ENCODE measurements at places on chromosomes 7 and 10.

DNA sequence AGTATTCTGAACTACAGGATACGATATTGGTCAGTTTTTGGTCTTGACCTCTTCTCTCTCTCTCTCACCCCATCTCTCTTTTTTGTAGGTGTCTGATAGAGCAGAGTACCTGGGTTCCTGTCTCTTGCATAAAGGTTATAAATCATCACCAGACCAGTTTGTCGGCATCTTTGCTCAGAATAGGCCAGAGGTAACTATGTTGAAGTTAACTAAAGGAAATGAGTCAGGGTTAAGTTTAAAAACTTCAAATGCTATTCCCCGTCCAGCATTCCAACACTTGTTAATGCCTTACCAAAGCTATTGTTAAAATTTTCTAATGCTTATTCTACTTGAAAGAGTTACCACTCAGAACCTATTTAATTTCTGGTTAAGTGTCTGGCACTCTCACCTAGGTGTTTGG lies 30.7 kb downstream of the ACSL5 start:
- DNase-seq, result no peak

- no peak for DNase-seq
These were observed 90.1 kb downstream of the GRM3 start for GRCh38 chr7:86733783-86734182.

- DNase-seq, result peak; percentile 56
These were observed 97.8 kb downstream of the CHST15 start for GRCh38 chr10:123995461-123996131.

DNA sequence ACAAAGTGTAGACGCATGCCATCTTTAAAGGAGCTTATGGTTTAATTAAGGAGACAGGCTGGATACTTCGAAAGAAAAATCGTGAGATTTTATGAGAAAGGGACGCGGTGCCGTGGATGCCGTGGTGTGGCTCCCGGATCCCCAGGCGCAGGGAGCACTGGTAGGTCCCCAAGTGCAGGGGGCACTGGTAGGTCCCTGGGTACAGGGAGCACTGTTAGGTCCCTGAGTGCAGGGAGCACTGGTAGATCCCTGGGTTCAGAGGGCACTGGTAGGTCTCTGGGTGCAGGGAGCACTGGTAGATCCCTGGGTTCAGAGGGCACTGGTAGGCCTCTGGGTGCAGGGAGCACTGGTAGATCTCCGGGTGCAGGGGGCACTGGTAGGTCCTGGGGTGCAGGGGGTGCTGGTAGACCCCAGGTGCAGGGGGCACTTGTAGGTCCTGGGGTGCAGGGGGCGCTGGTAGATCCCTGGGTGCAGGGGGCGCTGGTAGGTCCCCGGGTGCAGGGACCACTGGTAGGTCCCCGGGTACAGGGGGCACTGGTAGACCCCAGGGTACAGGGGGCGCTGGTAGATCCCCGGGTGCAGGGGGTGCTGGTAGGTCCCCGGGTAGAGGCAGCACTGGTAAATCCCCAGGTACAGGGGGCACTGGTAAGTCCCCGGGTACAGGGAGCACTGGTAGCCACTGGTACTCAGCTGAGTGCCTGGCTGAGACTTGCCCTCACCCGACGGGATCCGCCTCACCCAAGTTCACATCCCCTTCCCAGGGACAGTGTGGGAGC lies 14.1 kb downstream of the PRKAG2 start:
- DNase-seq, result no peak

DNA sequence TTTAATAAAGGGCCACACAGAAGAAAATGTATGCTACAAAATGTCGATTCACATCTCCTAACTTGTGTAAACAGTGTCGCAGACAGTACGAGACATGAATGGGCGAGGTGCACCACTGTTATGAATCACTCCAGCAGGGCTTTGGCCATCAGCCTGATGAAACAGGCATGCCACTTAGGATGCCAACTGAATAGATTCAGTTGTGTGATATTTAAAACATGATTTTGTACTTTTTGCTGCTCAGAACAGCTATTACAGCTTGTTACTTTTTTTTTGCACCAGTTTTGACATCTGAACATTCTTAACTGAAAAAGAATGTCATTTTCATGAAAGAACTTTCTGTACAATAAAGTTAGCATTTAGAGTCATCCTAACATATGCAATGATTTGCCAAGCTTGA lies 138.1 kb downstream of the VTI1A start:
- peak; percentile 38 for DNase-seq

GRCh38 chr10:34102893-34103506 lies 712.1 kb downstream of the PARD3 start:
- DNase-seq, result no peak

DNA sequence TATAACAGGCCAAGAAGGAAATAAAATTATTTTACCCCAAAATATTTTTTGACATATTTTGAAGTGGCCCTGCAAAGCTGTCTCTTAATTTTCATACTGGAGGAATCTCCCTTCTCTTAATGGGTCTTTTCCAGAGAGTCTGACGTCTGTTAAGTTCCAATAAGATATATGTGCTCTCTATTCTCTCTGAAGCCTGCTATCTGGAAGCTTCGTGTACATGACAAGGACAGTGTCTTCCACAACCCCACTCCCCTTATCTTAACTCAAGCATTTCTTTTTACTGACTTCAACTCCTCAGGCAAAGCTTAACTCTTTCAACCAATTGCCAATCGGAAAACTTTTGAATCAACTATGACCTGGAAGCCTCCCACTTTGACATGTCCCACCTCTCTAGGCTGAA lies 29.2 kb upstream of the IL15RA start:
- no peak for DNase-seq

GRCh38 chr7:18491871-18492270 lies 3.7 kb upstream of the HDAC9 start:
- no peak for DNase-seq

DNA sequence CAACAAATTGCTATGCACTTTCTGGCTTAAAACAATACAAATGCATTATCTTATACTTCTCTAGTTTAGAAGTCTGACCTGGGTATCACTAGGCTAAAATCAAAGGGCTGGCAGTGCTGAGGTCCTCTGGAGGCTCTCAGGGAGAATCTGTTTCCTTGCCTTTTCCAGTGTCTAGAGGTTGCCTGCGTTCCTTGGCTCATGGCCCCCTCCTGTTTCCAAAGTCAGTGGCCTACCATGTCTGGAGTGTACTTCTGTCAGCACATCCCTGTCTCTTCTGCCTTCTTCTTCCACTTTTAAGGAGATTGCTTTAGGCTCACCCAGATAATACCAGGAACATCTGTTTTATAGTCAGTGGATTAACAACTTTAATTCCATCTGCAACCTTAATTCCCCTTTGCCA lies 52.4 kb downstream of the CCNY start:
- DNase-seq, result no peak

GRCh38 chr7:149662591-149663095 lies 110.7 kb downstream of the ZNF467 start:
- peak; percentile 43 for DNase-seq

DNA sequence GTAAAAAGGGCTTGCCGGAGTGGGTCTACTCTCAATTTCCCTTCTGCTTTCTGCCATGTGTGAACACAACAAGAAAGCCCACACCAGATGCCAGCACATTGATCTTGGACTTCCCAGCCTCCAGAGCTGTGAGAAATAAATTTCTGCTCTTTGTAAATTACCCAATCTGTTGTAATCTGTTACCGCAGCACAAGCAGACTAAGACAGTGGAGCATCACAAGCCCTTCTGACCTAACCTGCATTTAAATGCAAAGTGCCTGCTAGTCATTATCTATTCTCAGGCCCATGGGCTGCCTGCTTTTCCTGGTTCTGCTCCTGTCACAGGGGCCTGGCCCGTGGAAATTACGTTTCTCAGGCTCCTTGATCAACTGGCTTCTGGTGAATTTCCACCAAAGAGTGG lies 199.3 kb upstream of the AUTS2 start:
- no peak for DNase-seq

- no peak for DNase-seq
These were observed 49.0 kb downstream of the SLIT1 start for GRCh38 chr10:97136756-97137155.

DNA sequence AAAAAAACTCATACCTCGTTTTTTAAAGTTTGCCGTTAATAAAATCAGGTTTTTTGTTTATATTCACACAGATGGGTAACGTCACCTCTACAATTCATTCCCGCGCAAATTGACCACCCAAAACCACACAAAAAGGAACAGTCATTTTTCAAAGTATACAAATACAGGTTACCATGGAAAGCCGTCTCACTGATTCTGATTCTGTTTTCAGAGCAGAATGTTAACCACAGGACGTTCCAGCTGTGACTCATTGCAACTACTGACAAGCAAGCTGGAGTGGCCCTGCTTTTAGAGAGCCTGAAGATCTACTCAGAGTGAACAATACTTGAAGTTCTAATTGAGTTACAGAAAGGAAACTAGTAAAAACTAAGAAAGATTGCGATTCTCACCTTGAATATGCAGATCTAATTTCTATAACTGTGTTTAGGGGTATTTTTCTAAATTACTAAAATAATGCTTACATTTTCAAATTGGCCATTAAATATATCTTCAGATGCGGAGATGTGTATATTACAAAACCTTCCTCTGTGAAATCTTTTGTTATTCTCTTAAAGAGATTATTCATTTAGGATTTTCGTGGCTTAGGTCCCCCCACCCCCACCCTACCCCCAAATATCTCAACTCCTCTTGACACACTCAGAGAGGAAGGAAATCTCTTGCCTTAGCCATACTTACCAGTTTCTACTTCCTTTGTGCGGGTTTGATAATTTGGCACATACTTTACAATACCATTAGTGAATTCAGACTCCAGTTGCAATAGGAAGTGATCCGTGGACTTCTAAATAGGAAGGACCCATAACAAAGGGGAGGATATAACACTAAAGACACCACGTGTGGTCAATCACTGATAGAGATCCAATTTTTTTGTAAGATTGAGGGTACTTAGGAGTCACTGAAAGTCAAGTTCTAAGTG lies 106.0 kb downstream of the CUBN start:
- DNase-seq, result no peak

DNA sequence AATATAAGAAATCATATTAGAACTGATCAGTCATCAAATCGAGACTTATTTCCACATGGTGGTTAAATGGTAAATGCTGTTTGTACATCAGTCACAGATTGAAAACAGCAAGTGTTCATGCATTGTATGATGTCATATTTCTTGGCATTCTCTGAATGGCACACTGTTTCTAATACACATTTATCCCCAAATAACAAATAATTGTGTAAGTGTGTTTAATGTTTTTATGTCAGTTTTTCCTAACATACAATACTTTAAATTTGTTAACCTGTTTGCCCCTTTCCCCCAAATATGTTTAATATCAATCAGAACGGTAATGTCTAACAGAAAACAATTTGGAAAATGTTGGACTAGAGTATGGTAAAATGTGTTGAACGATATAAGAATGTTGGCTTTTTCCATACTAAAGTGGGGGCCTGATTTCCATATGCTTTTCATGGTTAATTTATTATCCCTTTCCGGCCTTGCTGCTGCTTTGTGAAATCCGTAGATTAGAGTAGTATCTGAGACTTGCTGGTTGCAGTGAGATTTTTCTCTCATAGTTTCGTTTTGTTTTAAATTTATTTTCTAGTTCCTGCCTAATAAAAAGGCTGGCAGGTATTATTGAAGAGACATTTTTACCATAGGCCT lies 23.7 kb downstream of the RAB18 start:
- DNase-seq, result no peak

- DNase-seq, result no peak
These were observed 141.0 kb upstream of the LANCL2 start for GRCh38 chr7:55224111-55224510.

DNA sequence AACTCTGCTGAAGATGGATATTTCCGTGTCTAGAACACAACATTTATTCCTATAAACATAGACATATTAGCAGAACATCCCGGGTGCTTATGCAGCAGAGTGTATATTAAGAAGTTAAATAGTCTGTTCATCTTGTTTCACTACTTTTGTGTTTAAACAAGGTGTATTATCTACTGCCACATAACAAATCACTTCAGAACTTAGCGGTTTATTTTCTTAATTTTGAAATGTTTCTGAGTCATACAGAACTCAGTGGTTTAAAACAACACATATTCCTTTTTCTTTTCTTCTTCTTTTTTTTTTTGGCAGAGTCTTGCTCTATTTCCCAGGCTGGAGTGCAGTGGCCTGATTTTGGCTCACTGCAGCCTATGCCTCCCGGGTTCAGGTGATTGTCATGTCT lies 25.8 kb downstream of the DENND10 start:
- DNase-seq, result no peak

- DNase-seq, result no peak
These were observed 384 bp downstream of the DCLRE1C start for GRCh38 chr10:14953424-14954000.

DNA sequence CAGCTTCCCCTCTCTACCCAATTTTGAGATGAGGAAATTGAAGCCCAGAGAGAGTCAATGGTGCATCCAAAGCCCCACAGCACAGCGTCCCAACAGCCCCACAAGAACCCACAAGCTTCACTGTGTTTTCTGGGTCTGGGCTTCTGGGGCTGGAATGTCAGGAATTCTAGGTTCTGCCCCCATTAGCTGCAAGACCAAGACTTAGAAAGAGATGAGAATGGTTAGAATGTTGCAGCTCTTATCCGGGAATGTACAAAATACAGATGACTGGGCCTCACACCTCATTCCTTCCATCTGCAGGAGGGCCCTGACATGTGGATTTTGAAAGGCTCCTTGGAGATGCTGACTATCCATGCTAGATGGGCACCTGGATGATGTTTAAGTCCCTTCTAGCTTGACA lies 6.0 kb upstream of the SGPL1 start:
- no peak for DNase-seq

DNA sequence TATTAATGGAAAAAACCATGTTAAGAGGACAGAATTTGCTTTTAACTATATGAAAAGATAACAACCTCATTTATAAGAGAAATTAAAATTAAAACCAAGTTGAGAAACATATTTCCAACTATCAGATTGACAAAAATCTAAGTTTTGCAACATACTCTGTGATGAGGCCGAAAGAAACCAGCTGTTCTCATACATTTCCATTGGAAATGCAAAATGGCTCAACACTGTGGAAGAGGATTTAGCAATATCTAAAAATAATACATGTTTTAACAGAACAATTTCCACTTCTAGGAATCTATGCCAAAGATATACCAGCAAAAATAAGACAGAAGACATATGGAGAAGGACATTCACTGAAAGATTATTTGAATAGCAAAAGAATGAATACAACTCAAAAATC lies 268.8 kb downstream of the DYNC1I1 start:
- DNase-seq, result no peak

GRCh38 chr7:139393621-139394211 lies 34.0 kb downstream of the LUC7L2 start:
- DNase-seq, result no peak

- DNase-seq, result no peak
These were observed 12.3 kb downstream of the DDC start for GRCh38 chr7:50552921-50553320.

GRCh38 chr10:14180911-14181566 lies 149.7 kb downstream of the FRMD4A start:
- DNase-seq, result no peak

GRCh38 chr10:88165849-88166271 lies 302.4 kb downstream of the PTEN start:
- no peak for DNase-seq

- no peak for DNase-seq
These were observed 52.9 kb downstream of the BTAF1 start for GRCh38 chr10:91976317-91977051.

DNA sequence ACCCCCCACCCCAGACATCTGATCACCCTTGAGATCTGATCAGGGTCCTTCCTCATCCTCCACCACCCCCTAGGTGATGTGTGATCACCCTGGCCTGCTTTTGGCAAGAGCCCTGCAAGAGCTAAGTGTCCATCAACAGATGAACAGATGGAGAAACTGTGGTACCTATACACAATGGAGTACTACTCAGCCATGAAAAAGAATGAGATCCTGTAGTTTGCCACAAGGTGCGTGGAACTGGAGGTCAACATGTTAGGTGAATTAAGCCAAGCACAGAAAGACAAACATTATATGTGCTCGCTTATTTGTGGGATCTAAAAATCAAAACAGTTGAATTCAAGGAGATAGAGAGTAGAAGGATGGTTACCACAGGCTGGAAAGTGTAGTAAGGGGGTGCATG lies 209.1 kb downstream of the USP6NL start:
- DNase-seq, result no peak
